Activated T-helper 17 cell treated with anti-CD3 and anti-CD28 coated beads, Interleukin-2, amount 50 U/mL, for 72 hours (primary cell): ENCODE measurements at places on chromosomes 7 and 10.
A peak's percentile ranks its signal among the peaks of the same experiment; 100 is the strongest.

- no peak overlapping the region for H3K27ac ChIP-seq
- peak; percentile 91 for ATAC-seq
- peaks cover 22% of the 10 kb centered on the region for H3K27me3 ChIP-seq
- peaks cover 3% of the 10 kb centered on the region for H3K4me1 ChIP-seq
- H3K36me3 ChIP-seq = no peaks in the 10 kb centered on the region
These were observed 445.1 kb upstream of the ZMIZ1 start for GRCh38 chr10:78623578-78624215.

- H3K27ac ChIP-seq = no peak overlapping the region
- ATAC-seq = no peak
- no peaks in the 10 kb centered on the region for H3K36me3 ChIP-seq
- no peaks in the 10 kb centered on the region for H3K4me1 ChIP-seq
- H3K4me3 ChIP-seq = no peak overlapping the region
These were observed 873.5 kb downstream of the REEP3 start for GRCh38 chr10:64394744-64395143.

GRCh38 chr7:47405286-47405904 lies 176.5 kb downstream of the TNS3 start:
- ATAC-seq = no peak
- no peak overlapping the region for H3K4me3 ChIP-seq
- no peaks in the 10 kb centered on the region for H3K4me1 ChIP-seq
- H3K27ac ChIP-seq = no peak overlapping the region
- no peaks in the 10 kb centered on the region for H3K36me3 ChIP-seq
- H3K27me3 ChIP-seq = no peaks in the 10 kb centered on the region

DNA sequence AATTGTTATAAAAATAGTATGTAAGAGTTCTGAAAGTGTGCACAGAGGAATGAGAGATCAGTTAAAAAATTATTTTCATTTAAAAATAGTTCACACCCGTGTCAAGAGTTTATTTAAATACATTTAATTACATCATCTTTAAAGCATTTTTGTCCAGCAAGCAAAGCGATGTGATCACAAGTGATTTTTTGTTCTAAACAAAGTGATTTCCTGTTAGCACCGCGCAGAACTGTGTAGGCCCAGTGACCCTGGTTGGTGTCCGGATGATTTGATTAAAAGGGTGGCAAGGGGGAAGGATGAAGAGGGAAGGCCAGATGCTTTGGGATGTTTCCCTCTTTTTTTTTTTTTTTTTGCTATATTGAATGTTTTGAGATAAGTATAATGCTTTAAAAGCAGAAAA lies 227.8 kb upstream of the PITRM1 start:
- H3K36me3 ChIP-seq = no peaks in the 10 kb centered on the region
- peaks cover 5% of the 10 kb centered on the region for H3K4me1 ChIP-seq
- no peak for ATAC-seq
- H3K27me3 ChIP-seq = no peaks in the 10 kb centered on the region
- H3K4me3 ChIP-seq = no peak overlapping the region

- no peaks in the 10 kb centered on the region for H3K36me3 ChIP-seq
- peaks cover 4% of the 10 kb centered on the region for H3K27me3 ChIP-seq
- no peaks in the 10 kb centered on the region for H3K4me1 ChIP-seq
- ATAC-seq = no peak
These were observed 141.5 kb upstream of the CAV2 start for GRCh38 chr7:116357781-116358670.

DNA sequence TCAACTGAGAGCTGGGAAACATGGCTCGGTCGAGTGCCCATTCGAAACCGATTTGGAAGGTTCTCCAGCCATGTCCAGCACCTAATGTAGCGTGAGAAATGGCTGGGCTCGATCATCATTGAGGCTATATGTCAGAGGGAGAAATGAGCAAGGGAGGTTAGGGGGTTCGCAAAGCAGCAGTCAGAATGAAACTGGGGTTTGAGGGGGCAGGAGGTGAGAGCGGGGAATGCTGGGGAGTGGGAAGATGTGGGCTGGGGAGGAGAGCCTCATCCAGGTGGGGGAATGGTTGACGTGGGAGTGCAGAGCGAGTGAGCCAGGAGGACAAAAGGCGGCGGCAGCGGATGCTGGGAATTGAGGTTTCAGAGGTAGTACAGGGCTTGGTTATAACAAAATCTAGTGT lies 34.8 kb upstream of the GALNTL5 start:
- peaks cover 4% of the 10 kb centered on the region for H3K4me1 ChIP-seq
- no peaks in the 10 kb centered on the region for H3K36me3 ChIP-seq
- ATAC-seq = no peak

- H3K36me3 ChIP-seq = no peaks in the 10 kb centered on the region
- no peak overlapping the region for H3K27ac ChIP-seq
- H3K27me3 ChIP-seq = no peaks in the 10 kb centered on the region
- no peaks in the 10 kb centered on the region for H3K4me1 ChIP-seq
- no peak overlapping the region for H3K4me3 ChIP-seq
- no peak for ATAC-seq
These were observed 19.2 kb downstream of the CFAP70 start for GRCh38 chr10:73339436-73339835.

DNA sequence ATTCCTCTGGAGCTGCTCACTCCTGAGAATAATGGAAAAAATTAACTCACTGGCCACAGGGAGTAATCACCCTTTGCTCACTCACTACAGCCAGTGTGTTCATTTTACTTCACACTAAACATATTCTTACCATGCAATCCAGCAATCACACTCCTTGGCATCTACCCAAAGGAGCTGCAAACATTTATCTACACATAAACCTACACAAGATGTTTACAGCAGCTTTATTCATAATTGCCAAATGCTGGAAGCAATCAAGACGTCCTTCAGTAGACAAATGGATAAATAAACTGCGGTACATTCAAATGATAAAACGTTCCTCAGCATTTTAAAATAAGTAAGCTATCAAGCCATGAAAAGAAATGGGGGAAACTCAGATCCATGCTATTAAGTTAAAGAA lies 34.2 kb upstream of the POM121L12 start:
- H3K27ac ChIP-seq = no peak overlapping the region
- no peak for ATAC-seq
- H3K36me3 ChIP-seq = no peaks in the 10 kb centered on the region
- H3K27me3 ChIP-seq = no peaks in the 10 kb centered on the region
- H3K4me1 ChIP-seq = no peaks in the 10 kb centered on the region
